Hepatocyte (in vitro differentiated cells): ENCODE measurements at places on chromosomes 3 and 15.

DNA sequence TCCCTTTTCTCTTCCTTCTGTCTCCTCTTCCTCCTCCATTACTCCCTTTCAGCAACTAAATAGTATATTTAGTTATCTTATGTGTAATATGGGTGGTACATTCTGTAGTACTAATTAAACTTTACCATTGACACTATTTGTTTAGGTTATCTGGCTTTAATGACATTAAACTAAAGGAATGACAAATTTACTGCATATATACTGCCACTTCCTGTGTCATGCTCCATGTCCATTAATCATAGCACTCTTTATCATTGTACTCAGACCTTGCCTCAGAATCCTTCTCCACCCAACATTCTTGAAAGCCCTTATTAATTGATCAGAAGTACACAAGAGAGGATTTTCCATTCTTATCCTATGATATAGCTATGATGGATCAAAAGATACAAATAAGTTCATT lies 244.2 kb downstream of the NAALADL2 start:
- no peak for DNase-seq

- DNase-seq, result no peak
Measured at GRCh38 chr3:125121246-125122010, 65.6 kb upstream of the HEG1 start.

DNA sequence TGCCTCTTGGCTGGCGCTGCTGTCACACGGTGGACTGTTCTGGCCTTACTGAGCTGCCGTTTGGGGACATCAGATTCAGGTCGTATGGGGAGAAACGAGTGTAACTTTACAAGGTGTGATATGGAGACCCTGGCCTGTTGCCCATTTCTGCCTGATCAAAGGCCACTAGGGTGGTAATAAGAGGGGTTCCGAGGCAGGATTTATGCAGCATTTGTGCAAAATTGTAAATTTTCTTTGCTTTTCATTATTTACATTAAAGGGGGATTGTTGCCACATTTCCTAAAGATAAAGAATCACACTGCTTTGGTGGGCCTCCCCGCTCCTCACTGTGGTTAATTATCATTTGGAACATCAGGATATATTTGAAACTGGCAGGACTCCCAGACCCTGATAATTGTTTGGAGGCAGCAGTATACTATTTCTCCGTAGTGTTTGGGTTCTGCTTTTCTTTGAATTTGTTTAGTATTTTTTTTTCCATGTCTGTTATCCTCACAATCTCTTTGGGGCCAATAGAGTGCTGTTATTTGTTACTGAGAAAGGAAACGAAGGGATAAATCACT lies 891 bp downstream of the NXPE3 start:
- no peak for DNase-seq

GRCh38 chr15:81432179-81432578 lies 58.2 kb upstream of the TMC3 start:
- no peak for DNase-seq

DNA sequence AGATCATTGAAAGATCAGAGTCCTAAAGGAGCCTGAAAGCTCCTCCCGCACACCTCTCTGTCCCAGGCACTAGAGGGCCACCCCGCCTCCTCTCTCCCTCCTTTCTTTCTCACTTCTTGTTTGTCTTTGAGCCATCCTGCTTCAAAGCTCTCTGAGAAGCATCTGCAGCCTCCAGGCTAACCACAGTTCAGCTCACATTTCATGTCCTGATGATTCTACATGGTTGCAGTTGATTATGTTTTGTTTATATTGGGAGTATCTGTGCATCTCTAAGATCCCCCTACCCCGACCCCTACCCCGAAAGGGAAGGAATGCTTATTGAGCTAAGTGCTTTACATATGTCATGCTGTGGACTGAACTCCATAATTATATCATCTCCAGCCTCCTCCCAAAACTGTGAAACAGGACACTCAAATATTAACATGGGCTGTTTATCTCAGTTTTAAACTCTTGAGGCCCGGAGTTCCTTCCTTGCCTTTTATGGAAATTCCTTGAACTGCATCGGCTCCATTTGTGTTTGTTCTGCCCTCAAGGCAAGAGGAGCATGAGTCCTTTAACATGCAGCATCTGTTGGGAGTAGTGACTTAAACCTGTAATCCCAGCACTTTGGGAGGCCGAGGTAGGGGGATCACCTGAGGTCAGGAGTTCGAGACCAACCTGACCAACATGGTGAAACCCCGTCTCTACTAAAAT lies 30.9 kb downstream of the MGLL start:
- peak; percentile 75 for DNase-seq

DNA sequence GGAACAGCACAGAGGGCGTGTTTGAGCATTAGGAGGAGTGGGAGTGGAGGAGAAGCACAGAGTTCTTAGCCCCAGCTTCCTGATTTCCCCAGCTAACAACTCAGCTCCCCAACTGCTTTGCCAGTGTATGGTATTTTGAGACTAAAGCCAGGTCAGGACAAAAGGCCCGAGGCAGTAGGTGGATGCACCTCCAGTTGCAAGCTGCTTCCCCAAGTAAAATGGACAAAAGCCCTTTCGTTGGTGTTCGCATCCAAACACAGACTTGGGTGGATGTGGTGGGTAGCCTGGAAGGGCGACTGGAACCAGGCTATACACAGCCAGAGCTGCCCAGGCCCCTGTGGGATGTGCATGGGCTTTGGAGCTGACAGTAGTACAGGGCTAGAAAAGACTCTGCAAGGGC lies 12.3 kb upstream of the EHD4 start:
- DNase-seq, result no peak

- no peak for DNase-seq
Measured at GRCh38 chr3:117762621-117763037, 1053.0 kb downstream of the TUSC7 start.

DNA sequence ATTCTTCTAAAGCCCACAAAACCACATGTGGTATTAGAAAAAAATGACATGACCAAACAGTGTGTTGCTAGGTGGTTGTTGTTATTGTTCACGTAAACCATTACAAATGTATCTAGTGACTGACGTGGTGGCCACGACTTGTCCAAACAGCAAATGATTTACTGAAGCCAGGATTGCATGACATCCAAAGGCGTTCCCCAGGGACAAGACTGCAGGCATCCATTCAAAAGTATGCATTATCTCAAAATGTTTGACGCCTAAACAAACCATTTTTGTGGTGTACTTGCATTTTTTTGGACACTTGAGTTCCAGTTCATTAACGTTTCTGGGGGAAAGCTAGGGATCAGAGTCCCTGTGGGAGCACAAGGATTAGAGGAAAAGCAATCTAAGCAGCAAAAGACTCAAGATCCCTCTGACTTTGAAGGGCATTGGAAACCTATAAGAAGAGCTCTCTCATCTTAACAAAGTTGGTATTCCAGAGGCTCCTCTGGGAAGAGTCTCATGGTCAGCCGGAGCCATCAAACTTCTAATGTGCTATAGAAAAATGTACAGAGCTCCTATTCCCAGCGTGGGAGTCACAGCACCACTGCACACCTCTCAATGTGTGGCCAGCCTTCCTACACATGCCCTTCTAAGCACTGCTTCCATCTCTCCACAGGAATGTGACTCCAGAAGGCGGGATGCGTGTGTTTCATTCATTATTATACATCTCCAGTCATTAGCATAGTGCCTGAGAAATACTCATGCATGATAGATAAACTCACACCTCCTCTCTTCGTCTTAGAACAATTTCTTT lies 62.9 kb downstream of the FBN1 start:
- DNase-seq, result no peak

GRCh38 chr3:71064291-71064955 lies 519.1 kb downstream of the FOXP1 start:
- no peak for DNase-seq

GRCh38 chr15:80804970-80805495 lies 25.9 kb downstream of the CEMIP start:
- DNase-seq, result peak; percentile 14

DNA sequence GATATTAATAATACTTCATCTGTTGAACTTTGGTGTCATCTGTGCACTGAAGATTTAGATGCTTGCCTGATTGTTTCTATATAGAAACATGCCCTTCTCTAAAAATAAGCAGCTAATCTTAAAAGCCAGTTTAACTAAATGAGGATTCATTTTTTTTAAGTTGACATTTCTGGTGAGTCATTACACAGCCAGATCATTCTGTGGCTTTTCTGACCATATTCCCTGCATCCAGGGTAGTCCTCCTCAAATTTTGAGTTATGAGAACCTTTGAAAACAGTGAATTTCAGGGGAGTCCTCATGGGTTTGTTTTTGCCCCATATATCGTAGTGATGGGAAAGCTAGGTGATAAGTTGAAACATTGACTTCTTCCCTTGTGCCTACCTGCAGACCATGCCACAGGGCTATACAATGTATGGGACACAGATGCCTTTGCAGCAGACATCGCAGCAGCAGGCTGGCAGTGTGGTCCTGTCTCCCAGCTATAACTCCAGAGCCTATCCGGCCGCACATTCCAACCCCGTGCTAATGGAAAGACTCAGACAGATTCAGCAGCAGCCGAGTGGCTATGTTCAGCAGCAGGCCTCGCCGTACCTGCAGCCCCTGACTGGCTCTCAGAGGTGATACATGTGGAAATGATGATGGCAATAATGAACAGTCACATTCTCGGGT lies 26.5 kb upstream of the P2RY12 start:
- DNase-seq, result no peak
